ENCODE measurements at places on chromosomes 12 and 14.

- DNase-seq = no peak
Measured at GRCh38 chr14:75697918-75698317, 36.9 kb downstream of the TTLL5 start.

- no peak for DNase-seq
Measured at GRCh38 chr12:8088574-8088973, 6.5 kb downstream of the NECAP1 start.

GRCh38 chr12:27552886-27553560 lies 29.0 kb downstream of the PPFIBP1 start:
- DNase-seq = no peak

GRCh38 chr14:49991491-49991890 lies 98.6 kb downstream of the ARF6 start:
- no peak for DNase-seq

DNA sequence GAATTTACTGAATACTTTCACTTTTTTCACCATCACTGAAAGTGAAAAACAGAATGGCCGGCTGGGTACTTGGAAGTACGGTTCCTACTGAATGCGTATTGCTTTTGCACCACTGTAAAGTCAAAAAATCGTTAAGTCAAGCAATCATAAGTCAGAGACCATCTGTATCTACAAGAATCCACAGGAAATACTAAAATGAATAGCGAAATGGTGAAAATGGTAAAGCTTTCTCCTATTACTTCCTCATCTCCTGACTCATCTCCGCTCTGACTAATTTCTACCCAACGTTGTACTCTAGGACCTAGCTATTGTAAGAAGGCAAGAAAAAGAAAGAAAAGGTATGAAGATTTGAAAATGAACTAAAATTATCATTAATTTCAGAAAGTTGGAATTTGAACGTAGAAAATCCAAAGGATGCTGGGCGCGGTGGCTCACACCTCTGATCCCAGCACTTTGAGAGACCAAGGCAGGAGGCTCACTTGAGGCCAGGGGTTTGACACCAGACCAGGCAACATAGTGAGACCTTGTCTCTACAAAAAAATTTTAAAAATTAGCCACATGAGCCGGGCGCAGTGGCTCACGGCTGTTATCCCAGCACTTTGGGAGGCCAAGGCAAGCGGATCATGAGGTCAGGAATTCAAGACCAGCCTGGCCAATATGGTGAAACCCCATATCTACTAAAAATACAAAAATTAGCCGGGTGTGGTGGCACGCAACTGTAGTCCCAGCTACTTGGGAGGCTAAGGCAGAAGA lies 5.3 kb upstream of the CDCA4 start:
- no peak for DNase-seq

Measured in activated naive CD4-positive, alpha-beta T cell (primary cell).